ENCODE measurements at places on chromosomes 4 and X.

DNA sequence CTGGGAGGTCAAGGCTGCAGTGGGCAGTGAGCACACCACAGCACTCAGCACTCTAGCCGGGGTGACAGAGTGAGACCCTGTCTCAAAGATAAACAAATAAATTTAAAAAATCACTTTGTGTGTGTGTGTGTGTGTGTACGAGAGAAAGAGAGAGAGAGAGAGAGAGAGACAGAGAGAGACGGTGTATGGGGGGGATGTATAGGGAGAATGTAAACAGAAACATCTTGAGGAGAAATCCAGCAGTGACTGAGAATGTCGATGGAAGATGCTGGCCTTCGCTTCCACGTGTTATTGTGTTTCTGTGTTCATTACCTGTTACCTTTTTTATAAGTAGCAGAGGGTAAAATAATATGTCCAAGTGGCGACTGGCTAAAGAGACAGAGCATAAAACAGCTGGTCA, 23.6 kb upstream of the RBPJ start:
- no peak for DNase-seq

DNA sequence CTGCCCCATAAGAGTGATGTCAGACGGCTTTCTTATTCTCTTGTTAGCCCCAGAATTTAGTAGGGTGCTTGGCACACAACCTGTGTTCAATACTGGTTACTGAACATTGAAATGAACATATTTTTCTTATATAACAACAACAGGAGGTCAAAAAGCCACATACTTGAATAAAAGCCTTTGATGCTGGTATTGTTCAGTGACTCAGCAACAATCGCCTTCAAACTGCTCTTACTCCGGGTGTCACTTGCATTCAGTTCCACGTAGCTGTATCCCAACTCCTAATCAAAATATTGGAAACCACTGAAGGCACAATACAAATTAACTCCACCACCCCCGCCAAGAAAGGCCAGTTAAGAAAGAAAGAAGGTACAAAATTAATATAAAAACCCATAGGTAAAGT, 61.5 kb downstream of the RFC1 start:
- DNase-seq = no peak

DNA sequence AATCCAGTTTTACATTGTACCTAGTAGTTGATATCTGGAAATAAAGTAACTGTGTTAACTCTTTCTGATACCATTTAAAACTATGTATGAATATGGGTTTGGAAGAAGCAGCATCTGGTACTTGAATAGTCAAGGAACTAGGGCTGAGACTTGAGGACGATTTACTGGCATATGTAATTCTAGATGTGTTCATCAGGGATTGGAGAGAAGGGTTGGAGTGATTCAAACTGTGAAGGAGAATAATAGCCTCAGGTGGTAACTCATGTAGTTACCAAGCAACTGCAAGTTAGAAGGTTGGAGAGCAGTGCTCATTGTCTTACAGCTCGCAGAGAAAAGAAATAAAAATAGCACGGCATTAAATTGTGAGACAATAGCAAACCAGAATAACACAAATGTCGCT, 29.5 kb upstream of the TXLNG start:
- no peak for DNase-seq

DNA sequence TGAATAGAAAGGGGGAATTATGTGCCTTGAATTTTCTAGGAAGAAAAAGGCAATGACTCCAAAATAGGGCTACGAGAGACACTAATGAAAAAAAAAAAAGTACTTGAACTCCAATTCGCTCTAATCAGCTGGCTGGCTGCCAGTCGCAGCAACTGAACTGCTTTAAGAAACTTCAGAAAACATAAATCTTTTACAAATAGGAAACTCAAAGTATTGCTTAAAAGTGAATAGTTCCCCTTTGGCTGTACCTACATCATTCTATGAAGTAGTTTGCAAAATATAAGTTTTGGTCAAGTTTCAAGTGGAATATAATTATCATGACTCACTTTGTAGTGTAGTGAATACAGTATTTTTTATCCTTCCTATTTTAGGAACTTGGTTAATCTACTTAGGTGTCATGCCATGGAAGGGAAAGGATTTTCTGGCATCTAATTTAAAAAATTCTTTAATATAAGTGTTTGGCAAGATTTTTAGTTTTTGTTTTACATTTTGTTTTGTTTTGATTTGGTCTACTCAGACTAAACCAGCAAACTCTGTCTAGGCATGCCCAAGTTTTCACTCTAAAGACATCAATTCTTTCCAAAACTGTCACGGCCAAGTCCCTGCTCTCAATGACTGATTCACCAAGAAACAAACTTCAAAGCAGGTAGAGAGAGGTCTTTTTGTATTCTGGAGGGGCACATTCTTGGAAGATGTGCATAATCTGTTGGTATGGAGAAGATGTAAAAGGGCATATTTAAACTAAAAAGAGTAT, 382.4 kb upstream of the GALNT7 start:
- no peak for DNase-seq

DNA sequence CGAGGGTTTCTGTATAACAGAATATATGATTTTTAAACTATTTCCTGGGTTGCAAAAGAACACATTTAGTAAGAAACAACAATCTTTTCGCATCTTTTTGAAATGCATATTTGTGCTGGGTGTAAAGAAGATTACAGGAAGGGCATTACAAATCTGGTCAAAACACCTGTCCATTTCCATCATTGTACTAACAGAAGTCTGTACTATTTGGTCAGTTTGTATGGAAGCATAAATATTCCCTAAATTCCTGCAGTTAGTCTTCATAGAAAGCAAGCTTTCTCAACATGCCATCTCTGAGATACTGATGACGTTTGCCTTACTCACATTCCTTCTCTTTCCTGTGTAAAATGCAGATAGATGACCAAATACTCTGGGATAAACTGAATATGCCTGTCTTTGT, 203.3 kb downstream of the NWD2 start:
- DNase-seq = no peak

- no peak for DNase-seq
Observed at GRCh38 chr4:146343199-146343598, 128.9 kb downstream of the REELD1 start.

DNA sequence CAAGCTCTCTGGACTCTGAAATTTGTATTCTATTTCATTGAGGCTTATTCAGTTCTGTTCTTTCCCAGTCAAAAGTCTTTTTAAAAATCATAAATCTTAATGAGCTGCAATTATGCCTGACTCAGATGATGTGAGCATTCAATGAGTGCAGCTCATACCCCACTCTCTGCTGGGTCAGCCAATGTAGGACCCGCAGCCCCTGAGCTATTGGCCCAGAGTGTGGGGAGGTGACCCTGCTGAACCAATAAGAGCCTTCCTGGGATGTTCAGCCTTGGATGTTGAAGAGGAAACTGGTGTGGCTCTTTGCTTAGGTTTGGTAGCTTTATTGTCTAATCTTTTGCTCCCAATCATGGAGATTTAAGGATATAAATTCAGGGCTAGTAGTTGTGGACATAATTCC, 12.1 kb upstream of the TCEAL4 start:
- DNase-seq = no peak

- no peak for DNase-seq
Observed at GRCh38 chr4:28488021-28488420, 1627.4 kb downstream of the STIM2 start.

DNA sequence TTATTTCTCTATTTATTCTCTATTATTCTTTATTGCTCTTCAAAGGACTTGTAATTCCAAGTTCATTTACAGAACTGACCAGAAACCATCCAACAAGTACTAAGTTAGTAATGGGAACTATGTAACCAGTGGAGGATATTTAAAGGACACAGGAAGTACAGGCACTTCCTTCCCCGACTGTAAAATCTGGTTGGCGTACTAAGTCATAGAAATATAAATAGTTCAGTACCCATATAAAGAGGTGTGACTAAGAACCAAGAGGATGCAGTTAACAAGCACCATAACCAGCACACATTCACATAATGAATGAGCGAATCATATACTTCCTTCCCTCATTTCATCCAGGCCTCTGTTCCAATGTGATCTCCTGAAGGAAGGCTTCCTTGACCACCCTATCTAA, 3.6 kb upstream of the EIF4E start:
- DNase-seq = no peak

DNA sequence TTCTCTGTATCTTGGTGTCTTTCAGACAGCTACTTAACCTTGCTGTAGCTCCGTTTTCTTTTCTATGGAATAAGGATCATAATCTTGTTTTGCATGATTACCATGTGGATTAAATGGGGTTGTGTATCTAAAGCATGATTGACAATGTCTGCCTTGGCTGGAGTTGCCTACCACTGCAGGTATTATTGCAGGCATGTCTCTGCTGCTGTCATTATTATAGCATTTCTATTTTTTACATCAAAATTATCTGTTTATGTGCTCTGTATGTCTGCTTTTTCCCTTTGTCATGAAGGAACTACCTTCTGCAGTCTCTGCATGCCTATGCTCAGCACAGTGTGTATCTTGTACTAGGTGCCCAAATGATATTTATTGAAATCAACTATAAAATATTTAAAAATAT, 95.9 kb upstream of the TAPT1 start:
- DNase-seq = no peak

DNA sequence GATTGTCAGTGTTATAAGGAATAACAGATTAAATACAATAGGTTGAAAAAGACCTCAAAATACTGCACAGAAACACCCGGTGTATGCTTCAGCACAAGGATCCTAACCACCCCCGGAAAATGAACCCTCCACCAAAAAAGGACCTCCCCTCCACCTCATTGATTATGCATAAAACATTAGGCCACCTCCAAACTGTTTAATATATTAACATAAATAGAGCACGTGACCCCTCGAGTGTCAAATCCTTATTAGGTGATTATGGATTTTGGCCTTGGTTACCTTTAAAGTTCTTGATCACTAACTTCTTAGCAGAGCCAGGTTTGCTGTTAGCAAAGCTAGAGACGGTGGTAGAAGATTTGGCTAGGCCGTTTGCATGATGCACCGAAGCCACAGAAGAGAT, 958 bp downstream of the CUL4B start:
- no peak for DNase-seq

- no peak for DNase-seq
Observed at GRCh38 chr4:31234494-31234893, 514.3 kb downstream of the PCDH7 start.

GRCh38 chr4:150863456-150863855, 151.6 kb downstream of the LRBA start:
- DNase-seq = no peak

GRCh38 chr4:12041828-12042227, 613.1 kb upstream of the HS3ST1 start:
- no peak for DNase-seq
